ENCODE measurements at places on chromosomes 1 and 21. TPM values are rescaled to one million over a fixed set of nuclear protein-coding genes. Genes with fewer than 3 reads are reported as not detected.

LYSMD1 gene
- 19.3 TPM for total RNA-seq

CAPN8 gene
- total RNA-seq, result 3.0 TPM

TMEM79 gene
- 20.7 TPM for total RNA-seq

CNIH4 gene
- total RNA-seq, result 14.5 TPM

GRCh38 chr1:100657876-100658715 lies 61.4 kb upstream of the VCAM1 start:
- DNase-seq, result no peak

GRCh38 chr1:65319141-65319540 lies 9.8 kb downstream of the DNAJC6 start:
- DNase-seq, result no peak

- no peak for DNase-seq
These were observed 6.7 kb upstream of the WASF2 start for GRCh38 chr1:27496604-27497155.

DNA sequence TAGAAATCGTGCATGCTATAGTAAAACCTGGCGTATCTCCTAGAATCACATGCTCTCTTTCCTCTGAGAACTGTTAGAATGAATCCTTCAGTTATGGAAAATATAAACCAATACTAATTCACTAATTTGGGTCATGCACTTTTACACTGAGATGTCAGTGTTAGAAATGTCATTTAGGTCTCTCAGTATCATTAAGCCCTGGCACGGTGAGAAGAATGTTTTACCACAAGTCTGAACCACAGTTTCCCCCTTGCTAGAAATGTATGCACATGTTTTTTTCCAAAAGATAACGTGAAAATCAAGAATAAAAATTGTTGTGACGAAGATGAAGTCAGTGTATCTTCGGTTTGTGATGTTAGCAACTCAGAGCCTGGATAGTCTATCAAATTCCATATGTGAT lies 1062.7 kb upstream of the NCAM2 start:
- DNase-seq, result no peak

GRCh38 chr1:40187399-40187798 lies 26.2 kb downstream of the RLF start:
- no peak for DNase-seq

- DNase-seq, result no peak
These were observed 1.5 kb upstream of the ETV3L start for GRCh38 chr1:157101149-157101548.

GRCh38 chr1:162663589-162664106 lies 31.4 kb downstream of the DDR2 start:
- DNase-seq, result no peak

- no peak for DNase-seq
These were observed 25.3 kb upstream of the EFHD2 start for GRCh38 chr1:15384301-15384901.

Measured in prostate gland (tissue), 2 donors.